ENCODE measurements at places on chromosomes 4 and X.

DNA sequence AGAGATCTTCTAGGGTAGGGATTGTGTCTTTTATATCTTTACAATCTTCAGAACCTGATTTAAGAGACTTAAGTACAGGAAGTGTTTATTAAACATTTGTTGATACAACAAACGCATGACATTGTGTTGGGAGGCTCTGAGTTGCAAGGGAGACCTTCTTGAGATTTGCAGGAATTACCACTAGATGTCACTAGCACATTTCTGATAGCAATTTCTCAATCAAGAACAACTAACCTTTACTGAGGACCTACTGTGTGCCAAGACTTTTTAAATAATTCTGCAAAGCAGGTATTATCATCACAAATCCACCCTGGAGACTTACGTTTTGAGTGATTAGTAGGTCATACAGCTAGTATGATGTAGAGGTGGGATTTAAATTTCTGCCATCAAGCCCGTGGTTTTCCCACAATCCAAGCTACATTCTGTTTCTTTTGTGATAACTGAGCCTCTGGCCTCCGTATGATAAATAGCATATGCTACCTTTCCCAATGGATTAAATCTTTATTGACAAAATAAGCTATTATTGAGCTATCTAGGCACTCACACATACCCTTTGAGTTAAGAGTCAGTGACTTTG, 986.0 kb downstream of the CCSER1 start:
- DNase-seq = no peak

- DNase-seq = no peak
Measured at GRCh38 chrX:152024710-152025109, 50.2 kb upstream of the GABRE start.

GRCh38 chrX:41022566-41022965, 62.7 kb upstream of the USP9X start:
- no peak for DNase-seq

DNA sequence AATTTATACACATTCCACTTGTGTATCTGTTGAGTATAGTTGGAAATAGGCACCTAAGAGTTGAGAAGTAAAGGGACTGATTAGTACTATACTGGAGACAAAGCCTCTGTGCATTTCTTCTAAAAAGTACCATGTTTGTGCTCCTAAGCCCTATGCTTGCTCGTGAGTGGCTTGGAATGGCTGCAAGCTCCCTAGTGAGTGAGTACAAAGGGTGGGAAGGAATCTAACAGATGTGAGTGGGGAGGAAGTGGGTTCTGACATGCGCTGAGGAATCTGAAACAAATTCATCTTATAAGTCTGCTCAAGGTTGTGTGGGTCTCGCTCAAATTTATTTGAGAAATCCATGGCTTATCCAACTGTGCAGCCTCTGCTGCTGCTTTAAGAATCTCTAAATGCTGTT, 13.3 kb downstream of the SPCS3 start:
- DNase-seq = no peak

- no peak for DNase-seq
Measured at GRCh38 chr4:100694467-100694866, 176.6 kb upstream of the EMCN start.

DNA sequence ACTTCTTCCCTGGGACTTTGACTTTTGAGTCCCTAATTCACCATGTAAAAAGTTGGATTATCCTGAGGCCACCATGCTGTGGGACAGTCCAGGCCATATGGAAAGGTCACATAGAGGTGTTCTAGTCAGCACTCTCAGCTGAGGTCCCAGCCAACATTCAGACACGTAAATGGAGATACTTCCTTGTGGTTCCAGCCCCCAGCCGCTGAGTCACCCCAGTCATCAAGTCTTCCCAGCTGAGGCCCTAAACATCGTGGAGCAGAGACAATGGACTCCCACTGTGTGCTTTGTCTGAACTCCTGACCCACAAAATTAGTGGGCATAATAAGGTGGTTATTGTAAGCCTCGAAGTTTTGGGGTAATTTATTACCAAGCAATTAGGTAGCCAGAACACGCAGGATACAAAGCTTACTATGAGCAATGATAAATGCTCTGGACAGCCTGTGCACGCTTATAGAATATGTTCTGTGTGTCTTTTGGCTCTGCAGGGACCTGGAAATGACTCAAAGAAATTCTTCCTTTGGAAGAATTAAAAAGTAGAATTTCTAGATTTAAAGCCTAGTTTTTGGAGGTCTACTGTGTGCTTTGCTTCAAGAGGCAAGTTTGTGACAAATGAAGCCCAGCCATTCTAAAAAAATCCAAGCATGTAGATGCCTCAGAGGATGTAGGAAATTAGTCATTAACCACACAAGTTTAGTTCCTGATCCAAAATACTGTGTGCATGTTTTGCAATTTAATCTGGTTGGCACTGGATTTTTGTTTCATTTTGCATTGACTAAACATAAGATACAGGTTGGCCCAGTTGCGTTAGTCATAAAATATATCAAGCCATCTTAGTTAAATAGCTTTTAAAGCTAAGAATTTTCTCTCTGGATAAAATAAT, 33.2 kb upstream of the SLC9A7 start:
- DNase-seq = no peak

- no peak for DNase-seq
Measured at GRCh38 chr4:173990869-173991210, 292.6 kb downstream of the FBXO8 start.

DNA sequence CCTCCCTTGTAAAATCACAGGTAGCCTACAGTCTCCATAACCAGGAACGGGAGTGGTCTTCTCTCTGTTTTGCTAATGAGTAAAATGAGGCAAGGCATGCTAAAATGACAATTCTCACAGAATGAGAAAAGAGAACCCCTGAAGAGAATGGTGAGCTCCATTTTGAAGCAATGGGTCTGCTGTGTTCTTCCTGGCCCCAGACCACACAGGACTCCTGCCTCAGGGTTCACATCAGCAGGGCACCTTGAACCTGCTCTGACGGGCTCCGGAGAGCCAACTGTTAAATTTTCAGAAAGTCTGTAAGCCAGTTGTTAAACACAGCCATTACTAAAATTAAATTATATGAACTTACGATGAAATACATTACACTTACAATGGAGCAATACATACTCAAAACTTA, 32.1 kb upstream of the RBM47 start:
- DNase-seq = no peak

DNA sequence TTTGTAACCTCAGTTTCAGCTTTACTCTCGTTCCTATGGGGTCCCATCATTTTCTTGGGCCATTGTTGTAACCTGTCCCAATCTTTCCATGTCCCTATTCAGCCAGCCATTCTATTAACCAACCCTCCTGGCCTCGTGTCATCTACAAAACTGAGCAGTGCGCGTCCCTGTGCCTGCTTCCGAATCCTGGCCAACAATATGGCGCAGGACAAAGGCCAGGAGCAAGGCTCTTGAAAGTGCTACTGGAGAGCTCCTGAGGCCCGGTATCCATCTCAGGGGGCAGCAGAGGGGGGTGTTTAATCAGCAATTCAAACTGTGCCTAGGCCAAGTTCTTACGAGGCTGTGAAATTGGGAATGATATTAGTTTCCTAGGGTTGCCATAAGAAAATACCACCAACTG, 41.2 kb upstream of the APLN start:
- no peak for DNase-seq

DNA sequence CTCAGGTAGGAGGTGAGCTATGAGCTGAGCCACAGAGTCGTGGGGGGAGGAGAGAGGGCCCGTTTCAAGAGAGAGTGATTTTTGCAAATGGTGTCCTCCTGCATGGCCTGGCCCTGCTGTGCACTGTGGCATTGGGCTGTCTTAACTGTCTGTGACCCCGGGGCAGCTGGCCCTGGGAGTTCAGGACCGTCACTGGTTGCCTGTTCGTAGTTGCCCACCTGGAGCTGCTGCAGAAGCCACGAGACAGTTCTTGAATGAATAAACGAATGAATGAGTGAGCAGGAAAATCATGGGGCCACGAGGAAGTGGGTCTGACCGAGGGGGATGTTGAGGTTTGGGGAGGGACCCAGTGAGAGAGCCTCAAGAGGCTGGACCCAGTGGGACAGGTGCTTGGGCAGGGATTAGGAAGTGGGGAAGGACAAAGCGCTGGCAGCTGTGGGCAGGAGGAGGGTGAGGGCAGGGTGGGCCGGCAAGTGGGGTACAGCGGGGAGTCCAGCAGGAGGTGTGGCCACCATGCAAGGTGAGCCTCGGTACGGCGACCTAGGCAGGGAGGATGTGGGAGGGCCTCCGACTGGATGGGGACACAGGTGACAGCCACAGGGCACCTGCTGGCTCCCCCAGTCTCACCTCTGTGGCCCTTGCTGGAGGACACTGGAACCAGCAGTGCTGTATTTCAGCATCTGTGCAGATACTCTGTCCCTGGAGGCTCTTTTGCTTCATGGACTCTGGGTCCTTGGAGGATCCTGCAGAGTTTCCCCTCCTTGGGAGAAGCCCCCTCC, 10.2 kb downstream of the RGS12 start:
- DNase-seq = no peak

GRCh38 chr4:120709991-120710390, 212.5 kb downstream of the PRDM5 start:
- DNase-seq = no peak

DNA sequence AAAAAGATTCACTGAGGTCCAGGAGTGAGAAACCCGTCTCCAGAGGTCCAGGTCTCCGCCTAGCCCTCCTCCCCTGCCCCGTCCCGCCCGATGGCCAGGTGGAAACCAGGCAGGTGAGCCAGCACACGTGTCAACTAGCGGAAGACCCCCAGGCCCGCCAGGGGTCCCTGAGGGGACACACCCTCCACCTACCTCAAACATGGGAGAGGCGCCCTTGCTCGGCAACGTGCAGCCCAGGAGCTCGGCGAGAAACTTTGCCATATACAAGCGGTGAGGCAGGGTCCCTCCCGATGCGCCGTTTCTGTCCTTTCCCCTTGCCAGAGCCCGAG, 330.0 kb downstream of the HNRNPD start:
- no peak for DNase-seq

DNA sequence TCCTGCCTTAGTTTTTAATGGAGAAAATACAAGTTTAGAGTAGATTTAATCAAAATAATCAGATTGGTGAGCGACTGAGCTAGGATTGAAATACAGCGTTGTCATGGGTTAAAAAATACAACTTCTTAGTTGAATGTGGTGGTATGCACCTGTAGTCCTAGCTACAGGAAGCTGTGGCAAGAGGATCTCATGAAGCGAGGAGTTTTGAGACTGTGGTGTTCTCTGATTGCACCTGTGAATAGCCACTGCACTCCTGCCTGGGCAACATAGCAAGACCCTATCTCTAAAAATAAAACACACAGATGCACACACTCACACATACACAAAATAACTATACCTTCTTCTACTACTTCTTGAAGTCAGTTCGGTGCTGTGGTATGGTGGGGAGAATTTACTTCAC, 19.8 kb upstream of the GBA3 start:
- no peak for DNase-seq

GRCh38 chrX:19281256-19281655, 62.5 kb upstream of the PDHA1 start:
- no peak for DNase-seq

DNA sequence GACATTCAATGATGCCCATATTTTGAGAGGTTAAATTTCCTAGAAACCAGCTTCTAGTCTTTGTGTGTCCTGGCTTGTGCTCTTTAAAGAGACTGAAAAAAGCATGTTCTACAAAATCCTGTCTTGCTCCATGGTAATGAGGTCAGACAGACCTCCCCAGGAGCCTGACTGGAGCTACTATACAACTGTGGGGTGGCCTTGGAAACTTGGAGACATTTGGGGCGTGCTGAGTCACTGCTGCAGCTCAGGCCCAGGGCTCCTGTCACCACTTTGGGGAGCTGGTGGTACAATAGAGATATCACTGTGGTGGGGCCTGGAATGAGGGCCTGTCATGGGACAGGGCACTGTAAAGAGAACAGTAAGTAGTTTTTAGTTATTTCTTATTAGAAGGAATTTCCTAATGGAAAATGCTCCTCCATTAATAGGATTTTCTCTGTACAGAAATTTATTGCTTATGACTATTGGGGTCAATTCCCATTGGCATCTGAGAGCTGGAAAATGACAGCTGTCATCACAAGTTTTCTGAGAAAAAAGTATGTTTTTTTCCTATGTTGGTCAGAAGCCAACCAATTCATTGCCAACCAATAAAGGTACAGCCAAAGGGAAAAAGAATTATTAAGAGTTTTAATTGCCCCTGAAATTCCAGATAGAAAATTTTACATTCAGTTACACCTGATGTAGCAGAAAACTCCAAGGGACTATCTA, 207.4 kb upstream of the JADE1 start:
- DNase-seq = no peak

GRCh38 chrX:19775830-19776485, 111.4 kb downstream of the SH3KBP1 start:
- no peak for DNase-seq

- no peak for DNase-seq
Measured at GRCh38 chr4:2823301-2823670, 20.4 kb upstream of the ADD1 start.

GRCh38 chr4:3783693-3784306, 17.6 kb downstream of the ADRA2C start:
- no peak for DNase-seq

DNA sequence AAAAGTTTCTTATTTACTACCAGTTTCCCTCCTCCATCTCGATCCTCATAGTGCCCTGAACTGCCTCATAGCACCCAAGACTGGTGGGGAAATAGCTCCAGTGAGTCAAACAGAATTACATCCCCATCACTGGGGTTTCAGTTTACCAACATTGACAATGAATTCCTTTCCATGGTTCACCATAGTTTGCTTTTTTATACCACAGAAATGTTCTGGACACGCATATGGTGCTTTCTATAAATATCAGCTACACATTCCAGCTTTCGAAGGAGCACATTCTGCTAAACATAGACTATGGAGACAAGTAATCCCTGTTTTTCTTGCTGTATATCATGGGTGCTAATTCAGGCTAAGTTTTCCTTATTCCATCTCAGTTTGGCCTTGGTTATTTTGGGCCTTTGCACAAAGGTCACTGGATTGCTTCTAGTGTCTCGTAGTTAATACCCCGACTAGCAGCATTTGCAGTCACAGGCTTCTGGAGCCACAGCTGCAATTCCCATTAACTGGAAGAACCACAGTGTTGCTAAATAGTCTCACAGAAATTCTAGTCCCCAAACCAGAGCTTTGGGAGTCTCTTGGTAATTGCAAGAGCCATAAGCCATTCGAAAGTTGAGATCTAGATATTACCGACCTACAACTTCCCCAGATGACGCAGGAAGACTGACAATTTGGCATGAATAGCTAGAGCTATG, 53.4 kb upstream of the TRPC3 start:
- no peak for DNase-seq

DNA sequence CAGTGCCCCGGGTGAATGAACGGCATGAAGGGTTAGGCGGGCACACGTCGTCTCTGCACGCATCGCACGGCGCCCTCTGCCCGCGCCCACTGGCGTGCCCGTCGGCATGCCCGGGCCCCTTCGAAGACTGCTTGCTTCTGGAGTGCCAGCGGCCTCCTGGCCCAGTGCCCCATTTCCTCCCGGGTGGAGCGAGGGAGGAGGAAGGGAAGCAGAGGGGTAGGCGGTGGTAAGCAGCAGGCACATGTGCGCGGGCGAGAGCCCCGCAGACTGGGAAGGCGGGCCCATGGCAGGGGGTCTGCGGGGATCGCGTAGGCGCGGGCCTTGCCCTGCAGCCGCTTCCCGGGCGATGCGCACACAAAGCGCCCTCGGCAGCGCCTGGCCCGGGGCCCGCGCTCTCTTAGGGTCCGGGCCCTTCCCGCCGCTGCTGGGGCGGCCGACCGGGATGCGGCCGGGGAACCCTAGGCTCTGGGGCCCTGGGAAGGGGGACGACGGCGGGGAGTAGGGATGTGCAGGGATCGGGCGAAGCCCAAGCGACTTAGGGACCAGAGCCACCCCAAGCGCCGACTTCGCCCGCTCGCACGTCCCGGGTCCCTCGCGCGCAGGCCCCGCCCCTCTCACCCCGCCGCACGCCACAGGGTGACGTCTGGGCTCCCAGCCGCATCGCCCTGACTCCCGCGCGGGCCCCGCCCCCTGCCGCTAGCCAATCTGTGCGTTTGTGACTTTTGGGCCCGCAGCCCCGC, 866 bp upstream of the EMD start:
- DNase-seq = peak; percentile 33

Measured in activated T-helper 1 cell treated with Interleukin-2 at 50 U/mL for 16 hours (primary cell).